ENCODE measurements at places on chromosomes 6 and 20. TPM values are rescaled to one million over a fixed set of nuclear protein-coding genes. Genes with fewer than 3 reads are reported as not detected.

MYCT1 gene
- total RNA-seq: 0.13 TPM

ME1 gene
- 20.4 TPM for total RNA-seq

VTA1 gene
- total RNA-seq: 77.0 TPM

ESR1 gene
- 3.4 TPM for total RNA-seq

BTN3A1 gene
- 33.5 TPM for total RNA-seq

PLCB4 gene
- total RNA-seq: 9.5 TPM
